Tongue (tissue), 3 donors: ENCODE measurements at places on chromosomes 6 and 20.

DNA sequence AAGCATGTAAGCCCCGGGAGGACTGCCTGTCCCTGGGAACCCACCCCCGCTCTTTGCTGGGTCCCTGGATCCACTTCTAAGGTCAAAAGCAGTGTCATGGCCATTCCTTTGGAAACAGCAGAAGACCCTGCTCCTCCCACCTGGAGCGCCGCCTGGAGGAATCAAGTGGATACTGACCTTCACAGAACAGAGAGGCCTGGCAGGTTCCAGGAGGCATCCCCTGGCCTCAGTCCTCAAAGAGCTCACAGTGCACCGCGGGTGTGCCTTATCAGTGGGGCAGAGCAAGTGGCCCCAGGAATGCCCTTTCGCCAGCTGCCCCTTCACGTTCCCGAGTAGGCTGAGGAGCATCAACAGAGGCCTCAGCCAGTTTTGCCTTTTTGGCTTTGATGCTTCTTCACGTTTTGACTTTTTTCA lies 11.1 kb upstream of the SLC4A11 start:
- DNase-seq, result no peak

GRCh38 chr6:140736231-140736630 lies 1361.8 kb upstream of the CITED2 start:
- DNase-seq, result no peak

- DNase-seq, result peak; percentile 92
These were observed 300.7 kb downstream of the CLIC5 start for GRCh38 chr6:45714741-45715507.

GRCh38 chr6:42720739-42721138 lies 1.7 kb downstream of the PRPH2 start:
- DNase-seq, result no peak

GRCh38 chr20:59830665-59831023 lies 102.8 kb downstream of the SYCP2 start:
- DNase-seq, result no peak

- DNase-seq, result no peak
These were observed 6.4 kb upstream of the PSMG4 start for GRCh38 chr6:3252369-3252768.

GRCh38 chr20:63580796-63581461 lies 6.9 kb upstream of the HELZ2 start:
- peak; percentile 51 for DNase-seq

GRCh38 chr6:46925563-46926253 lies 4.0 kb upstream of the ADGRF5 start:
- no peak for DNase-seq

GRCh38 chr6:33827546-33828451 lies 24.0 kb upstream of the MLN start:
- no peak for DNase-seq

DNA sequence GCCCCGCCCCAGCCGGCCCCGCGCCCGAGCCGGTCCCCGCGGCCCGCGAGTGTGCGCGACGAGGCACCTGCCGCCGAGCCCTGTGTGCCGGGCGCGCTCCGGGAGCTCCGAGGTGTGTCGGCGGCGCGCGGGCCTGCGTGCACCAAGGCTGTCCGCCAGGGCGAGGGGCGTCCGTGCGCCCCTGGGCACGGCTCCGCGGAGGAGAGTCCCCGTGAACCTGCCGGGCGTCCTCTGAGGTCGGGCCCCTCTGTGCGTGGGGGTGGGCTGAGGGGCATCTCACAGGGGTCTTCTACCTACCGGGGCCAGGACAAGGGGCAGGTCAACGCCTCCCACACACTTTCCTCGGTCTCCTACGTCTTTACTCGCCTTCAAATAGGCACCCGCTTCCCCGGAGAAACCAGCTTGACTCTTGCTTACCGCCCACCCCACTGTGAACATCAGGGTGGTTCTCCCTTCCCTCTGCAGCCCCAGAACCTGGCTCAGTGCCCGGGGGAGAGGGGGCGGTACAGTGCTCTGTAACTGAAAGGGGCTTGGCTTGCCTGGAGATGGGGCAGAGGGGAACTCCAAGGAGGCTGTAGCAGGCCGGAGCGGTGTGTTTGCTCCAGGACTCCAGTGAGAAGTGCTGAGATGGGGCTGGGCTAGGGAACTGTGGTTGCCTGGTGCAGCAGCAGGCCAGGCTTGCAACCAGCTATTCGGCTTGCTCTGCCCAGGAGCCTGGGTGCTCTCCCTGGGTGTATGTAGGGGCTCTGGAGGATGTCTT lies at the start of gene SAMD10:
Gene SAMD10, minus strand, starts transcription at position 86 of the 760 bp plus-strand sequence. CDS start 175 bp downstream, outside the sequence.
- DNase-seq, result peak; percentile 85

DNA sequence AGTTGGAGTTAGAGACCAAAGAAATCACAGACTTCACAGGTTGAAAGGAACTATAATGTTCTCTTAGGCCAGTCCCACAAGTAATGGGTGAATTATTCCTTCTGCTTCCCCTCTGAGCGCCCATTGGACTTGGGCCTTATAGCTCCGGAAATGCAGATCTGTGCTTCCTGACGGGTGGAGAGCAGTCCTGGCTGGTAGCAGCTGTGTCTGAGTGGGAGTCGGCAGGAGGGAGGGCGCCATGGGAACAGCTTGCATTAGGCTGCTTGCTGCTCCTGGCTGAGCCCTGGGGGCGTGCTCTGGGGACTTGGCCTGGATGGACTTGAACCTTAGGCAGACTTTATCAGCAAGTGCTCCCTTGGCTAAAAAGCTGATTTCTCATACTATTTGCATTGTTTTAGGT lies 18.4 kb upstream of the NUP153 start:
- peak; percentile 64 for DNase-seq

GRCh38 chr6:148689168-148689567 lies 57.7 kb upstream of the UST start:
- DNase-seq, result no peak

GRCh38 chr20:37901240-37901639 lies 1.7 kb upstream of the VSTM2L start:
- peak; percentile 55 for DNase-seq
